ENCODE measurements at places on chromosomes 12 and 14. TPM values are rescaled to one million over a fixed set of nuclear protein-coding genes. Genes with fewer than 3 reads are reported as not detected.

- DNase-seq = no peak
These were observed 14.8 kb upstream of the ADIPOR2 start for GRCh38 chr12:1676043-1676442.

- no peak for DNase-seq
These were observed 73.8 kb upstream of the OSBPL8 start for GRCh38 chr12:76633415-76633814.

- DNase-seq = no peak
These were observed 126.5 kb downstream of the TSPAN9 start for GRCh38 chr12:3203713-3204112.

- DNase-seq = no peak
These were observed 43.3 kb upstream of the NT5DC3 start for GRCh38 chr12:103884316-103884715.

DNA sequence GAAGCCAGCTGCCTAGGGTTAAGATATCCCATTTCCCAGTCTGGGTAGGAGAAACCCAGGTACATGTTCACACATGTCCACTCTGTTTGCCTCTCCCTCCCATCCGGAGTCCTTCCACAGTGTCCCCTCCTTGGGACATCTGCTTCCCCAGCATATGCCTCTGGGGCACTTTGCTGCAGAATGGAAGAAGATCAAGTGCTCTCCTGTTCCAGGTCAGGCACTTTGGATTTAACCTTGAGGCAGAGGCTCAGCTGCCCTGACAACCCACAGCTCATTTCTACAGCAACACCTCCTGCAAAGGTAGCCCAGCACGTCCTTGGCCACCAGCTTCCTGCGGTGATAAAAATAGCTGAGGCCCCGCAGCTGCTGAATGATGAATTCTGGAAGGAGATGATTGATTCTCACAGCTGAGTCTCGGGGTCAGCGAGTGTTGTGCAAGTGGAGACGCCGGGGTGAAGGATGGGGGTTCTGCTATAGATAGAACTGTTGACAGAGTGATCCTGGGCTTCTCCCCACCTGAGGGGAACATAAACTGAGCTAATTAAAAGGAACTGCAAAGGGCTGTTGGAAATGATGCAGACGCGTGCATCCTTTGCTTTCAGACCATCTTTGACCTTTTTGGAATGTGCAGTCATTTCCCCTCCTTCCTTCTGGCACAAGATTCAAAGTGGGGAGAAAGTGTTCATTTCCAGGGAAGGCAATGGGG lies 145.0 kb downstream of the SLC38A6 start:
- DNase-seq = no peak

GRCh38 chr14:67186172-67186768 lies 3.0 kb upstream of the GARIN2 start:
- DNase-seq = no peak

DNA sequence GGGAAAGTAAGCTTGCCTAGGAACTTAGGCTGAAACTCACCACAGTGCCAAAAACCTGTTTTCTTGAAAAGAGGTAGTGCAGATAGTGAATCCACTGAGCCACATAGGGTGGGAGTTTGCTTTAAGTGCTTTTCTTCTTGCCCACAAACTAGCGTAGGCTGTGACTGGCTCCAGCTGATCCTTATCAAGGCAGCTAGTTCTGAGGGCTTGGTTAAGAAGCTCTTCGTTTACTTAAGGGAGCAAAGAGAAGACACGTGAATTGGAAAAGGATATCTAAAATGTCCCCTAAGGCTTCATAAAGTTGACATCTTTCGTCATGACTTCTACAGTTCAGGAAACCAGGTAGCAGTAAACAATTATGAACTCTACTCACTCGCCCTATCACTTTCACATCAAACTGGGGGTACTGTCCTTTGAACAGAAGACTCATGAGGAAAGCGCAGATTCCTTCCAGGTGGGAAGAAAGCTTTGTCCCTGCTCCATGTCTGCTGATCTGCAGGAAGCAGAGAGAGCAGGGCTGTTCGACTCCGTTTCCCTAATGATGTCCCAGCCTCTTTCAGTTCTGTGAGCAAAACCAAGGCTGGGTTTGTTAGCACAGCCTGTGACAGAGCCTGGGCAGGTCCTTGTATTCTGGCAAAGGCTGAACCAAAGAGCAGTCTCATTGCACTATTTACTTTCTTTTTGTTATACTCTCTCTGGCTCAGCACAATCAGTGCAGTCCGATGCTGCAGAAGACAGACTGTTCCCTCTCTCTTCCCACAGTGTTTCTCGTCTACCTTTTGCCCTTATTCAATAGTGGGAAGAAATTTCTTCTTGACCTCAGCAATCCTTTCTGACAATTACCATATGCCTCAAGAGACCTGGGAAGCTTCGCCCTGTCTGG lies 93.5 kb upstream of the ETV6 start:
- DNase-seq = no peak

DNA sequence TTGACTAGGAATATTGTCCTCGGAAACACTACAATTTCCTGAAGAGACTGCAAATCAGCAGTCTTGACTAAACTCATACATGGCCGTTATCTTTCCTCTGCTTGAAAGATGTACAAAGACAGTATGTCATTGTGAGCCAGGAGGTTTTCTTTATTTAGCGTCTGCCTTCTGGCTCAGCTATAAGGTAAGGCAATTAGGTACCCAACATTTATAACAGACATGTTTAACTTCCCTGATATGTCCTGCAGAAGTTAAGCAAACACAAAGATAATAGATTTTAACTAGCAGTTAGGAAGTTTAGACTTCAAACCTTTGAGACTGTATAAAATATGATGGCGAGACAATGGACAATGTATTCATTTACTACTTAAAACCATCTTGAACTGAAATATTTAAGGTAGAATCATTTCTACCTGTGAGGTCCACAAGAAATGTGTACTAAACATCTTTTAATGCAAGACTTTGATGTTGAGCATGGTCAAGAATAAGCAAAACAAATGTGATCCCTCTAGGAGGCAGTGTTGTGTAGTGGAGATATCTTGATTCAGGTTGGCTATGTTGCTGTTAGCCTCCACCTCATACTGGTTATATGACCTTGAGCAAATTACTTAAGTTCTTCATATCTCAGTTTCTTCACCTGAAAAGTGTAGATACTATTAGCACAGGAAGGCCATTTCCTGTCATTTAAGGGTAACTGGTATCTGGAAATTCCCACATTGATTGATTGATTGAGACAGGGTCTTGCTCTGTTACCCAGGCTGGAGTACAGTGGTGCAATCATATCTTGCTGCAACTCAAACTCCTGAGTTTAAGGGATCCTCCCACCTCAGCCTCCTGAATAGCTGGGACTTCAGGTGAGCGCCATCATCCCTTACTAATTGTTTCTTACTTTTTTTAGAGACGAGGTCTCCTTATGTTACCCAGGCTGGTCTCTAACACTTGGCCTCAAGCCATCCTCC lies 96.3 kb upstream of the EEA1 start:
- no peak for DNase-seq

GRCh38 chr12:110921262-110921661 lies 883 bp upstream of the MYL2 start:
- DNase-seq = no peak

- no peak for DNase-seq
These were observed 17.3 kb downstream of the GSG1 start for GRCh38 chr12:13085968-13086686.

- no peak for DNase-seq
These were observed 48.0 kb upstream of the ALG10B start for GRCh38 chr12:38268612-38269011.

GRCh38 chr14:91906374-91906773 lies 39.0 kb upstream of the TC2N start:
- no peak for DNase-seq

GRCh38 chr12:19884021-19884492 lies 444.8 kb downstream of the AEBP2 start:
- no peak for DNase-seq

DNA sequence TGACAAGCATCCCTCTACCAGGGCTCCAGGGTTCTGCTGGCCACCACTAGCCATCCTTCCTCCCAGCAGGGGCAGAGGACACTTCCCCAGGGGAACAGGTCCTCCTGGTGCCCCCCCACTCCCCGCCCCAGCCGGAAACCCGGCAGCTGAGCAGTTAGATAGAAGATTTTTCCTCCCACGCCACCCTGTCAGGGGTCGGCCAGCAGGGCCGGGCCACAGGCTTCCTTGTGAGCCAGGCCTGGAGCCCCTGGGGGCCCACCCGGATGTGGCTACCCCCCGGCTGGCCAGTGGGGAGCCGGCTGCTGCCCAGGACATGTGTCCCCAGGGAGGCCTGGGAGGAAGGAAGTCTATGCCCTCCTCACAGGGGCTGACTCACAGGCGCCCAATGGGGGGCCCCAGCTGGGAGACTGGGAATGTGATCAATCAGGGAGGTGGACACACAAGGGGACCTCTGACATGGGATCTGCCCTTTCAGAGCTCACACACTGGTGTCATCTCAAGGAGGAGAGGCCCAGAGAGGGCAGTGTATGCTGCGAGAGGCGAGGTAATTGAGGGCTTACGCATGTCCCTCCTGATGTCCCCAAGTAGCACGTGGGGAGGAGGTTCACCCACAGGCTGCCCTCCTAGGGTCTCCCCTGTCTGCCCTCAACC lies 4.2 kb downstream of the SH2B3 start:
- peak; percentile 66 for DNase-seq

GRCh38 chr12:25500651-25501050 lies 52.4 kb downstream of the LMNTD1 start:
- DNase-seq = no peak

DNA sequence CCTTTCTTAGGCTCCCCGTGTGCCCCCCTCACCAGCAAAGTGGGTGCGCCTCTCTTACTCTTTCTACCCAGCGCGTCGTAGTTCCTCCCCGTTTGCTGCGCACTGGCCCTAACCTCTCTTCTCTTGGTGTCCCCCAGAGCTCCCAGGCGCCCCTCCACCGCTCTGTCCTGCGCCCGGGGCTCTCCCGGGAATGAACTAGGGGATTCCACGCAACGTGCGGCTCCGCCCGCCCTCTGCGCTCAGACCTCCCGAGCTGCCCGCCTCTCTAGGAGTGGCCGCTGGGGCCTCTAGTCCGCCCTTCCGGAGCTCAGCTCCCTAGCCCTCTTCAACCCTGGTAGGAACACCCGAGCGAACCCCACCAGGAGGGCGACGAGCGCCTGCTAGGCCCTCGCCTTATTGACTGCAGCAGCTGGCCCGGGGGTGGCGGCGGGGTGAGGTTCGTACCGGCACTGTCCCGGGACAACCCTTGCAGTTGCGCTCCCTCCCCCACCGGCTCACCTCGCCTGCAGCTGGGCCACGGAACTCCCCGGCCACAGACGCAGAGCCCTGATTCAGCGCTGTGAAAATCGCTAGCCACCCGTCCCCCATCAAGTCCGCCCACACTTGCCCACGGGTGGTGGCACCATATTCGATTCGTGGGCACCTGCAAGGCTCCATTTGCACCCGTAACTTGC lies 1.3 kb downstream of the TMEM233 start:
- DNase-seq = peak; percentile 27

DNA sequence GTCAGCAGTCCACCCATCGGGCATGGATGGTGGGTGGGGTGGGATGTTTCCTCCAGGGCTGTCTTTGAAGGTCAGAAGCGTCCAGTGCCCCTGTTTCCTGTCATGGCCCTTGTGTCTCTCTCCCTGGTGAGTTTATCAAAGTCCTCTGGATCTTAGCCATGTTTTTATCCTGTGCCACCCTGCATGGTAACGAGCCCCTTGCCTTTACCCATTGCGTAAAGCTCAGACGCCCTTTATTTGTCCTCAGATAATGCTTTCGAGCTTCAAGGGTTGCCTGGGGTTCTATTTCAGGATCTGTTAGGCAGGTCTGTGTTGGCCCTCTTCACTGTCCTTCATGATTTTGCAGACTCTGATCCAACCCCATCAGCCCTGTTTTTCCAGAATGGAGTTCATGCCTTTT lies 172.9 kb downstream of the TSPAN9 start:
- DNase-seq = no peak

GRCh38 chr12:89040146-89040964 lies 311.9 kb downstream of the DUSP6 start:
- DNase-seq = peak; percentile 80

DNA sequence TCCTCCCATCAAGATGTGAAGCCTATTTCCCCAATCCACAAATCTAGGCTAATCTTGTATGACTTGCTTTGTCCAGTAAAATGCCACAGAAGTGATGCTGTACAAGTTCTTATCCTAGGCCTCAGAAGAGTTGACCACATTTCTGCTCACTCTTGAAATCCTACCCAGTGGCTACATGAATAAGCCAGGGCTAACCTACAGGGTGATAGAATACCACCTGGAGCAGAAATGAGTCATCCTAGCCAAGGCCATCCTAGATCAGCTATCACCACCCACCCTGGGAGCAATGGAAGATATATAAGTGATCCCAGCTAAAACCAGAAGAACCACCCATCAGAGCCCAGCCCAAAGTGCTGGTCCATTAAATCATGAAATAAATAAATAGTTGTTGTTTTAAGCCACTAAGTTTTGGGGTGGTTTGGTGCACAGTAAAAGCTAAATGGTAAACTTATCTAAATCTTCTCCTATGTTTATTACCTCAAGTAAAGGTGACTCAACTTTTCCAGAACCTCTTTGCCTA lies 105.1 kb downstream of the RPS29 start:
- no peak for DNase-seq

DNA sequence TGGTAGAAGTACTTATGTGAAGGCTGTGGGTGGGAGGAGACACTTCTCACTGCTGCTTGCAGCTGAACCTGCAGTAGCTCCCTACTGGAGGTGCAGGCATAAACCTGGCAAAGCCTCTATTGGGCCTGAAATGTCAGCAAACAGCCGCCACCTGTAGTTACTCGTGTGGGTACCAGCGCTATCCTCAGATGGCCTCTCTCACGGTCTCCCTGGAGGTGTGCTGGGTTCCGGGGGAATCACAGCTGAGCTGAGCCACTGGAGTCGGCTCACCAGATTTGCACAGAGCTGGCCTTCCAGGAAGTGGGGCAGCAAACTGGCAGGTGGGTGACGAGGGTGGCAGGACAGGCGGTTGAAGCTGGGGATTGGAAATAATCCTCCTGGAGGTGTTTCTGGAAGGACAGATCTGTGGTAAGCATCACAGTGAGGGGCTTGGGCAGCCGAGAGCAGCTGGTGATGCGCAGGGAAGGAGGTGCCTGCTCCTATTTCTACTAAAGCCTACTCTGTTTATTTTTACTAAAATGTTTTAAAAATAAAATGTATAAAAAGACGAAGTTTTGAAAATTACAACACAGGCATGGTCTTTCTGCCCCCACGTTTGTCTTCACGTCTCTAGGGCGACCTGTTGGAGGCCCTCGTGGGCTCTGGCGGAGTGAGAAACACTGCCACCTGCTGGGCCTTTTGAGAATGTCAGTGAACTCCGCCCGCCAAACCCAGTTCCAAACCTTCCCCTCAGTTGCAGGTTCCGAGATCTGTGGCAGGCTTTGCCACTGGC lies 67.8 kb upstream of the PLEKHG3 start:
- peak; percentile 76 for DNase-seq

The LRRC10 gene
- total RNA-seq = not detected

The CLEC9A gene
- not detected for total RNA-seq

The MEG3 gene
- total RNA-seq = not detected

The APPL2 gene
- total RNA-seq = 42.8 TPM

The IPO4 gene
- total RNA-seq = 33.0 TPM

The CLEC2D gene
- 280 TPM for total RNA-seq

The FOXN4 gene
- not detected for total RNA-seq

The BLTP3B gene
- 24.7 TPM for total RNA-seq

The BEGAIN gene
- total RNA-seq = 1.5 TPM

The RNU4-1 gene
- total RNA-seq = 1,307 TPM

The LHX5 gene
- not detected for total RNA-seq

The CLEC6A gene
- total RNA-seq = not detected

All from activated naive CD8-positive, alpha-beta T cell treated with anti-CD3 and anti-CD28 coated beads, Interleukin-2, amount 10 ng/mL, durations not matched to agents 7 days and 5 days (primary cell).